ENCODE measurements at places on chromosomes 13 and 19. TPM values are rescaled to one million over a fixed set of nuclear protein-coding genes. Genes with fewer than 3 reads are reported as not detected.

DNA sequence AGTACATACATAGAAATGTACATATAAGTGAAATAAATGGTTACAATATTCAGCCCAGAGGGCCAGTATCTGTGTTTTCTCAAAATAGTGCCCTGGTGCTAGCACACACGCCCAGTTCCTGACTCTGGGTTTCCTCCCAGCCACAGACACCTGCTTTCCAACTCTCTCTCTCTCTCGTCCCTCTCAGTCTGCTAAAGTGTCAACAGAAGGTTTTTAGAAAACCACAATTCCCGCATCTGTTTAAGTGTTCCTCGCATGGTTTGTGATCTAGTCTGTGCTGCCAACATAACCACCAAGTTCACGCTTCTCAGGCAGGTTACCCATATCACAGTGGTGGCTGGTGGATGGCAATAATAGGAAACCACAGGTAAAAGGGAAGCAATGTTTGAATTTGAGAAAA, 17.8 kb upstream of the UPF3A start:
- peak; percentile 54 for DNase-seq

DNA sequence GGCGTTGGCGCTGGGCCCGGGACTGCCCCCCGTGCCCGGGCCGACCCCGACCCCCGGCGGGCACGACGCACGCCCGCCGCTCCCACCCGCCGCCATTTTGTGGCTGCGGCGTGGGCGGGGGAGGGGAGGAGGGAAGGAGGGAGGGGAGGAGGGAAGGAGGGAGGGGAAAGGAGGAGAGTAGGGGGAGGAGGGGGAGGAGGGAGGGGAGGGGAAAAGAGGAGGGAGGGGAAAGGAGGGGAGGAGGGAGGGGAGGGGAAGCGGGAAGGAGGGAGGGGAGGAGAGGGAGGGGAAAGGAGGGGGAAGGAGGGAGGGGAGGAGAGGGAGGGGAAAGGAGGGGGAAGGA, at the start of gene BTBD2:
BTBD2 (minus strand) TSS at position 107 of the 343 bp plus-strand sequence; CDS start at position 96, 11 bp downstream.
- peak; percentile 84 for DNase-seq

CRX gene
- not detected for total RNA-seq

GRCh38 chr13:111143865-111144540, 28.9 kb downstream of the ARHGEF7 start:
- no peak for DNase-seq

ELAVL1 gene
- total RNA-seq: 12.6 TPM

- DNase-seq: no peak
Observed at GRCh38 chr19:17128403-17128802, 52.8 kb downstream of the MYO9B start.

GRCh38 chr13:39552246-39552645, 50.7 kb downstream of the LHFPL6 start:
- DNase-seq: no peak

DNA sequence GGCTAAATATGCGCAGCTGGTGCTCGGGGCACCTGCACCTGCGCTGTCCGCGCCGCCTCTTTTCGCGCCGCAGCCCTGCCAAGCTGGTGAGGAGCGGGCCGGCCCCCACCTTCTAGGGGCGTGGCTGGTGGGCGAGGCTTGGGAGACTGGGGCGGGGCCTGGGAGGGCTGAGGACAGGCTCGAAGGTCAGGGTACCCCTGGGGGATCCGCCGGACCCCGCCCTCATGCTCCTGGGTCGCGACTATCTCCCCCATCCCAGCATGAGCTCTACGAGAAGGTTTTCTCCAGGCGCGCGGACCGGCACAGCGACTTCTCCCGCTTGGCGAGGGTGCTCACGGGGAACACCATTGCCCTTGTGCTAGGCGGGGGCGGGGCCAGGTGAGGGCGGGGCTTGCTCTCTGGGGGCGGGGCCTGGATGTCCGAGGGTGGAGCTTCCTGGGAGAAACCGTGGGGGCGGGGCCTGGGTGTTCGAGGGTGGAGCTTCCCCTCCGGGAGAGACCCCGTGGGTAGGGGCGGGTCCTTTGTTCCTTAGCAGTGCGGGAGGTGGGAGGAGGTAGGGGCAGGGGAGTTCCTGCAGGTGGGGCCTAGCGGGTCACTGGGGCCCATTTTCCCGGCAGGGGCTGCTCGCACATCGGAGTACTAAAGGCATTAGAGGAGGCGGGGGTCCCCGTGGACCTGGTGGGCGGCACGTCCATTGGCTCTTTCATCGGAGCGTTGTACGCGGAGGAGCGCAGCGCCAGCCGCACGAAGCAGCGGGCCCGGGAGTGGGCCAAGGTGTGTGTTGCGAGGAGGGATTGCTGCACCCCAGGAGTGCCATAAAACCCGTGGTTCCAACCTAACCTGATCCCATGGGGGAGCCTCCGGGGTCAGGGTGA, 19.7 kb downstream of the PNPLA6 start:
- DNase-seq: no peak

GRCh38 chr19:45443462-45444317, 20.0 kb upstream of the ERCC1 start:
- DNase-seq: peak; percentile 84

DMWD gene
- total RNA-seq: 24.4 TPM

GRCh38 chr19:47227352-47228167, 3.4 kb downstream of the BBC3 start:
- peak; percentile 92 for DNase-seq

KL gene
- total RNA-seq: under 0.01 TPM

RHPN2 gene
- total RNA-seq: 1.5 TPM

- DNase-seq: peak; percentile 26
Observed at GRCh38 chr19:42066075-42066754, 3.8 kb downstream of the GRIK5 start.

ARHGEF18 gene
- 45.1 TPM for total RNA-seq

DNA sequence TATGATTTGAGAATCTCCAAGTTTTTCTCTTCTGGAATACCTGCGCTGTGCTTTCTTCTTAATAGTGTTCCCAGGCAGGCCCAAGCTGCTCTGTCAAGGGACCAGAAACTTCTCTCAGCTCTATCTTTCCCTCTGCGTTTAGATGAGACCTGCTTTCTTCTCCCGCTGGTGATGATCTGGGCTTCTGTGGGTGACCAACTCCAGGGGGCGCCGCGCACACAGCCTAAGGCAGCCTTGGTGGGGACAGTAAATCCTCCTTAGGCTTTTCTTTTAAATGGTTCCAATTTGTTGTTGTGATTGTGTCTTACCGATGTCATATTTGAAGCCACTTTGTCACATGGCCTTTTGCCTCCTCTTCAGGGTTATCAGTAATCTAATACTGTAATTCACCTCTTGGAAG, 439.4 kb upstream of the KLF12 start:
- DNase-seq: no peak

SIGLEC12 gene
- not detected for total RNA-seq

GRCh38 chr19:38059897-38060296, 152.9 kb downstream of the SIPA1L3 start:
- no peak for DNase-seq

DNA sequence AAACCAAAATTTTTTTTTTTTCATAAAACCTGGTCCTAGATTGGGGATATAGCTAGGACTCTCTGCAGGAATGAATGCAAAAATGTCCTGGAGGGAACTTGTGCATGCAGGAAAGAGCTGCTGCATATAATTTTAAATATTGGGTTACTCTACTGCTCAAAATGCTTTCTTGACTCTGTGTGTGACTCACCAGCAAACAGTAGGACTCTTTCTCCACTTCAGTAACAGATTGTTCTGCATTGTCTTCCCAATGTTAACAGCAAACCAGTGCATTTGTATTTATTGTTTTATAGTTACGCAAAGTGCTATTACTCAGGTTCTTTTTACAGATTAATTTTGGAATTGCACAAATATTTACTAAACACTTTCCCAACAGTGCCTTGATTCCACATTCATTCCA, 163.7 kb upstream of the KL start:
- DNase-seq: no peak

DNA sequence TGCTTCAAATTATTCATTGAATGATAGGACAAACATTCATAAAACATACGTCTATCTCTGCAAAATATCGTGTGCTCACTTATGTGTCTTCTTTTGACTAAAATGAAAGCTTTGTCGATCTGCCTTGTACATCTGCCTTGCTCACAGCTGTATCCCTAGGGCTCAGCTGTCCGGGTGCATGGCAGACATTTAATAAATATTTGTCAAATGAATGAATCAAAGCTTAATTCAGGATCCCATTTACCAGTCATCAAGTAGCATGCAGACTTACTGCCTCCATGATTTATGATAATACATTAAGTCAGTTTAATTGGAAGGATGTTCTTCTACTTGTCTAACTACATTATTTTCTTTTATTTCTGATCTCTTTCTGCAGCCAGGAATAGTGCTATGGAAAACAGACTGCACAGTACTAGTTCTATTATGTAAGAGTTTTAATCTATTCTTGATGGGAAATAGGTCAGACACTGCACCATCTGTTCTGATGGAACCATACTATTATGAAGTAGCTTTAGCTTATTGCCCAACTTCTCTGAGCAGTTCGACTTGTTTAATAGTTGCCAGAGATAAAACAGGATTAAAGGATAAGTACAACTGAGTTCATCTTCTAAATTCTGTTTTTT, 13.2 kb downstream of the SLC46A3 start:
- DNase-seq: peak; percentile 33

- no peak for DNase-seq
Observed at GRCh38 chr19:2041433-2041682, 9.7 kb downstream of the MKNK2 start.

DNA sequence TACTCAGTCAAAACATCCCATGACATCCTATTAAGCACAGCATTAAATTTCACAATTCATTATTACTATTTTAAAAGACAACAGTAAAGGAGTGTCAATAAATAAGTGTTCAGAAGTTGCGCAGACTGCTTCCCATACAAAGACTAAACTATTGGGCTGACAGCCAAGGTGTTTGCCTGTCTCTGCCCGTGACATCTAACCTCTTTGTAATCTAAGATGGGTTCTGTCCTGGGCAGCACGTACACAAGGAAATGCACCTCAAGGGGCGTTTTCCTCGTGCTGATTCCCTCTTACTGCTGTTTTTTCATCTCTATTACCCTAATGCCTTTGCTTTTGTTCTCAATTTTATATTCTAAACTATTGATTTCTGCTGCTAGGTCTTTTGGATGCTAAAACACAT, 216.3 kb downstream of the NHLRC3 start:
- DNase-seq: no peak

DNA sequence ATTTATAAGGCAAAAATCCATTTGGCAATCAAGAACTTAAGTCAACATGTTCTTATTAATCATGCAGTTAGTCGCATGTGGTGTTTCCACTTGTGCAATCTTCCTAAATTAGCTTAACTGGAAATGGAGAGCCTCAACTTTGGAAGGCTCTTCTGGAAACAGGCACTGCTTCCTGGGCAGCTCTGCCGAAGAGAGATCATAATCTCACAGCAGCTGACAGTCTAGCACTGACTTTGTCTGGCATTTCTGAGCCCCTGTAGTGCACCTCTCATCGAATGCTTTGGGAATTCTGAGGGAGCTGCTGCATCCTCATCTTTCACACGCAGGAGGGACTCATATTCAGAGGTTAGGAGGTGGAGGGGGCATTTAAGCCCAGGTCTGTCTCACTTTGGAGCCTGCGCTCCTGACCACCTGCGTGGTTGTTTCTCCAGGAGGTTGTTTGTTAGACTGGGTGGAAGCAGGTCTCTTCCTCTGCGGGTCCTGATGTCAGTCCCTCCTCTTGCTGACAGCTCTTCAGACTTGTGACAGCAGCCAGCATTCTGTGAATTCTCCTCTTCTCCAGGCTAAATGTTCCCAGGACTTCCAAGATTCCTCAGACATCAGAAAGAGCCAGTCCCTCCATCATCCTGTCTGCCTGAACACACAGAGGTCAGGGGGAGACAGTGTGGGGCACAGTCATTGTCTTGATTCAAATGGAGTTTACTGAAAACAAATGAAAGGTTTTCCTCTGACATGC, 100.4 kb upstream of the GJB6 start:
- peak; percentile 18 for DNase-seq

DNA sequence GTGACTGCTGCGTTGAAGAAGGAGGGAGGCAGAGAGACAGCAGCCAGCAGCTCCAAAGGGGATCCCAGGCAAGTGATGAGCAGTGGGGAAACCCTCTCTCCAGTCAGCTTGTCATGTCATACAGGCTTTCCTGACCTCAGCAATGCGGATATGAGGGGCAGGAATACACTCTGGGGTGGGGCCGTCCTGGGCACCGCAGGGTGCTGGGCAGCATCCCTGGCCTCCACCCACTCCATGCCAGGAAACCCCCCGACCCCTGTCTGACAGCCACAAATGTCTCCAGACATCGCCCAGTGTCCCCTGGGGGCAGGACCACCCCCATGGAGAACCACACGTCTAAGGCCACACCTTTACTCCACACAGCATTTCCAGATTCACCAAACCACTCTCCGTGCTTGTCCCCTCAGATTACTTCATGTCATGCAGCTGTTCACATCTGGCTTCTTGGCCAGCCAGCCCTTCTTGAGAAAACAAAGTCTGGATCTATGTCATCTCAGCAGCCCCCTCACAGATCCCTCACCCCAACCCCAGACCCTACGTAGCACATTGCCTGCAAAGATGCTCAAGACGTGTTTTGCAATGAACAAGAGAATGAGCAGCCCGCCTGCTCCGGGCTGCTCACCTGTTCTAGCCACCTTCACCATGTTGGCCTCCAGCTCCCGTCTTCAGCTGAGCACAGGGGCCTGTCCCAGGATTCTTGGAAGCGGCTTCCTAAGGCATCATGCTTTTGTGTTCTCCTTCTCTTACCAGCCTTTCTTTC, 46.5 kb downstream of the RFX2 start:
- no peak for DNase-seq

CACNG7 gene
- 0.26 TPM for total RNA-seq

- DNase-seq: peak; percentile 22
Observed at GRCh38 chr19:49387936-49388372, at the start of gene KASH5. TSS of gene KASH5 (plus strand) at chr19:49388249. CDS start at chr19:49390884, 2,635 bp downstream.

DNA sequence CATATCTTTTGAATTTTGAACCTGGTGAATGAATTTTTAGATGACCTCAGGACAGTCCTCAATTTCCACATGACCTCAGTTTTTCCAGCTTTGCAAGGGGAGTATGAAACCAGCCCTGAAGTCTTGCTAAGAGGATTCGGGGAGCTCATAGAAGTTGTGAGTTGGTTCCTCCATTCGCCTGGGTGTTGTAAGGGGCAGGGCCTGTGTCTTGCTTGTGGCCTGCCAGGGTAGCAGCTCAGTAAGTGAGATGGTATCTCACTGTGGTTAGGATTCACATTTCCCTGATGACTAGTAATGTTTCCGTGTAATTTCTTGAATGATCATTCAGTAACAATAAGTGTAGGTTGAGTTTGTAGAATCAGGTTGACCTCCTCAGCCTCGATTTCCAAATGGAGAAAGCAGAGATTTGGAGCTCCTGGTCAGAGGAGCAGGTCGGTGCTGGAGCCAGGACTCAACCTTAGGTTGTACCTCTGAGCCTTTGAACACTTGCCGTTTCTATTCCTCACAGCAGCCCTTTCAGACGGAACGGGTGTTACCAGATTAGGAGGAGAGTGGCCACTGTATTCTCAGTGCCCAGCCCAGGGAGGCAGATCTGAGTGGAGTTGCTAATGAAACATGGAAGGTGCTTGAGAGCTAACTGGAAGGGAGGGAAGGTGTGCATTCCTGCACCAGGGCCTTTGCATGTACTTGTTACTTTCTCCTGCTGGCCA, 14.6 kb downstream of the NACC1 start:
- peak; percentile 89 for DNase-seq

DNA sequence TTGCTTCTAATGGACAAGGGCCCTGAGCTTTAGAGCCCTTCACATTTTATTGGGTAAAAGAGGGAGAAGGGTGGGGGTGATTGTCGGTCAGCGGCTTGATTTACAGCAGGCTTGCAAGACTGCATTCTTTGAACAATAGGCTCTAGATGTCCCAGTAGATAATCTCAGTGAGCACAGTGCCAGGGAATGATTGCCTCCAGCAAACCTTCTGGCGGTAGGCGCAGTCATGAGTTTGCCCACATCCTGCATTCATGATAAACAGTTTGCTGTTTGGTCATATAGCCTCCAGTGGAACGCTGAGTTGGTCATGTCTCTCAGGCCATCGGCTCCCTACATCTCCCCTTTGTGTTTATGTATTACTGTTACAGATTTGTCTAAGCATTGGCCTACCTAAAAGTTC, 12.6 kb downstream of the ZNF528 start:
- no peak for DNase-seq

RASL11A gene
- total RNA-seq: 82.2 TPM
